ENCODE measurements at places on chromosomes 16 and 17.

DNA sequence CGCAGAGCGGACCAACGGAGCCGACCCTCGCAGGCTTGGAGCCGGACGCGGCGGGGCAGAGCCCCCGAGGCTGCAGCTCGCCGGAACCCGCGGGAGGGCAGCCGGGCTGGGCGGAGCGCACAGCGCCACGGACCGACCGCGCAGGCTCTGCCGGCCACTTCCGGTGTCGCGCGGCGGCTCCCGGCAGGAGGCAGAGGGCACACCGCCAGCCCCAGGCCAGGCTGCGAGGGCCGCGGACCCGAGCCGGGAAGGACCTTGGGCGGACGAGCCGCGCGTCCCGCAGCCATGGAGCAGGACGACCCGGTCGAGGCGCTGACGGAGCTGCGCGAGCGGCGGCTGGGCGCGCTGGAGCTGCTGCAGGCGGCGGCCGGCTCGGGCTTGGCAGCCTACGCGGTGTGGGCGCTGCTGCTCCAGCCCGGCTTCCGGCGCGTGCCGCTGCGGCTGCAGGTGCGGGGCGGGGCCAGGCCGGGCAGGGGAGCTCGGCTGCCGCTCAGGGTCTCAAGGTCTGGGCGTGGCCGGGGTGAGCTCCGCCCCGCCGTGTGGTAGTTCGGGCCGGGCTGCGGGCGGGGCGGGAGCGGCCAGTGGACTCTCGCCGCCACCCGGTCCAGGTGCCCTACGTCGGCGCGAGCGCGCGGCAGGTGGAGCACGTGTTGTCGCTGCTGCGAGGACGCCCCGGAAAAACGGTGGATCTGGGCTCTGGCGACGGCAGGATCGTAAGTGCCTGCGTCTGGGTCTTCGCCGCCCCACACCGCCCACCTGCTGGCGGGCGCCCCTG is at the start of gene ANTKMT:
Gene ANTKMT (plus strand): TSS at position 157 of the 775 bp plus-strand sequence. CDS start 129 bp downstream, at position 286.
- peaks cover 18% of the 10 kb centered on the region for H3K27me3 ChIP-seq
- no peaks in the 10 kb centered on the region for H3K36me3 ChIP-seq
- peak; percentile 67 for DNase-seq
- no peaks in the 10 kb centered on the region for H3K4me1 ChIP-seq

DNA sequence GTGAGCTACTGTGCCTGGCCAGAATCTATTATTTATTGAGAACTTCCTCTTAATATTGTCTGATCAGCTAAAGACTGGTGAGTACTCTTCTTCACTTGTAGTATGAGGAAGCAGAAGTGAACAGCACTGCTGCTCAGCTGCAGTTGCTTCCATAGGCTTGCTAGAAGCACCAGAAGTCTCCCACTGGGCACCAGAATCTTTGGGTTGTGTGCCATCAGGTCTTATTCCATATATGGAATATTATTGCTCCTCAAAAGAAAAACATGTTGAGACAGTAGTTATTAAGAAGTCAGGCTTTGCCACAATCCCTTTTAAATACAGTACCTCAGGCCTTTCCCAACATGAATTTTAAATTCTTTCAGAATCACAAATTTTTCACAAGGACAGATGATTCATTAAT is 17.2 kb downstream of the SNTB2 start:
- no peak overlapping the region for H3K4me3 ChIP-seq
- peaks cover 2% of the 10 kb centered on the region for H3K27me3 ChIP-seq
- H3K4me1 ChIP-seq, result peaks cover 6% of the 10 kb centered on the region
- no peaks in the 10 kb centered on the region for H3K36me3 ChIP-seq
- H3K27ac ChIP-seq, result no peak overlapping the region
- no peak for DNase-seq

GRCh38 chr17:49349541-49349940 is 12.5 kb downstream of the ZNF652 start:
- no peak overlapping the region for H3K27ac ChIP-seq
- no peaks in the 10 kb centered on the region for H3K27me3 ChIP-seq
- H3K36me3 ChIP-seq, result peaks cover 4% of the 10 kb centered on the region
- no peaks in the 10 kb centered on the region for H3K4me1 ChIP-seq
- H3K4me3 ChIP-seq, result no peak overlapping the region

DNA sequence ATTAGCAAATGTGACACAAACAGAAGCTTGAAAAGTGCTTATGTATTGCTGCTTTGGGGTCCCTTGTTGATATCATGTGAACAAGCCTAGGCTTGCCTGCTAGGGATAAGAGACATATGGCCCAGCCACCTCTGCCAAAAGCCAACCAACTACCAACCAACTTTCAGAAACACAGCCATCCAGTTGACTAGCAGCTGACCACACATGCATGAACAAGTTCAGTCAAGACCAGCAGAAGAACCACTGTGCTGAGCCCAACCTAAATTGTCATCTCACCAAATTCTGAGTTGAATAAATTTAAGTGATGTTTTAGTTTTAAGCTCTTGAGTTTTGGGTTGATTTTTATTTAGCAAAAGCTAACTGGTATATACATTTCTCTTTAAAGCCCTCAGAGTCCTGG is 3.5 kb downstream of the ERN2 start:
- H3K27ac ChIP-seq, result no peak overlapping the region
- peaks cover 7% of the 10 kb centered on the region for H3K27me3 ChIP-seq
- peaks cover 7% of the 10 kb centered on the region for H3K36me3 ChIP-seq
- no peak overlapping the region for H3K4me3 ChIP-seq

DNA sequence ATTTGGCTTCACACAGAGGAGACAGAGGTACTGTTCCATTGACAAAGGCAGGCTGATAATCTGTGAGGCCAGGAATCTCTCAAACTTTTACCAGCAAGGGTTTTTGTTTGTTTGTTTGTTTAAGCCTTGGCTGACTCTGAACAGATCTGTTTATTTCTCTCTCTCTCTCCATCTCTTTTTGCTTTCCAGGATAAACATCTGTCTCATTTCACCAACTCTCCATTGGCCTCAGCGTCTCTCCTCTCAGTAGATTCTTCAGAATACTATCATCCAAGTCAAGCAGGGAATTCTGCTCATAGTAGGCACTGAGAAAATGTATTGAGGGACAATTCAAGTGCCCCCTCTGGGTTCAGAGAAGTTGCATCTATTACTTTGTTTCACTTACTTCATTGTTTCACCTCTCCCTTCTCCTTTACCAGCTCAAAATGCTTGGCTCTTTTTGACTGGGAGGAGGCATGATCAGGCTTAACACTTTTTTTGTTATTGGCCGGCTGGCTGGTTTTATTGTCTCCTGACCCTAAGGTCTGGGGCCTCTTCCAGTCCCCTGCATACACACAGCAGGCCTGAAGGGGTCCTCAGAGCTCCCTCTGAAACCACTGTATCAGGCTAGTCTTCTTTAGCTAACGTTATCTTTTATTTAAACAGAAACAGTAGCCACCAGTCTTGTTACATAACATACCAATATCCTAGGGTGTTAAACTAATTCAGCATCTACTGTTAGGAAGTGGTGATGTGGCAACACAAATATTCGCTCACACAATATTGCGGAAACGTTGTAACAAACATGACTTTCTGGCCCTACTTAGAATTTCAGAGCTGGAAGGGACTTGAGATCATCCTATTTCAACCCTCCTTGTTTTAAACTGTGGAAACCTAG is 2.0 kb upstream of the YPEL2 start:
- peaks cover 9% of the 10 kb centered on the region for H3K36me3 ChIP-seq
- peak overlapping the region; percentile 65 for H3K27ac ChIP-seq
- peaks cover 55% of the 10 kb centered on the region for H3K4me1 ChIP-seq
- peak overlapping the region; percentile 85 for H3K4me3 ChIP-seq
- peak; percentile 59 for DNase-seq

DNA sequence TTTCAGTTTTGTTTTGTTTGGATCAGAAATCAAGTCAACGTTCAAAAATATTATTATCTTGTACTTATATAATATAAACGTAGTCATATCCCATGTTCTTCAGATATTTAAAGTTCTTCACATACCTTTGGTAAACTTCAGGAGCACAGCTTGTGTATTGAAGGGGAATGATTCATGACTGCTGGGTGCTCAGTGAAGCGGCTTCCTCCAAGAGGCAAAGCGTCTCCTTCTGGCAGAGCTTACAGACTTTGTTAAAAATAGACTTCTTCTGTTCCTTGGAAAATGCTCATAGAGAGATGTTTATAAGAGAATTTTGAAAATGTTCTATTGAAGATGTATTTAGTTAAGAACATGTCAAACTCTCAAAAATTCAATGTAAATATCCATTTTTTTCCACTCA is 155.6 kb upstream of the CNTNAP4 start:
- no peak for DNase-seq
- no peak overlapping the region for H3K4me3 ChIP-seq
- no peaks in the 10 kb centered on the region for H3K27me3 ChIP-seq
- no peaks in the 10 kb centered on the region for H3K4me1 ChIP-seq
- H3K27ac ChIP-seq, result no peak overlapping the region
- peaks cover 7% of the 10 kb centered on the region for H3K36me3 ChIP-seq

DNA sequence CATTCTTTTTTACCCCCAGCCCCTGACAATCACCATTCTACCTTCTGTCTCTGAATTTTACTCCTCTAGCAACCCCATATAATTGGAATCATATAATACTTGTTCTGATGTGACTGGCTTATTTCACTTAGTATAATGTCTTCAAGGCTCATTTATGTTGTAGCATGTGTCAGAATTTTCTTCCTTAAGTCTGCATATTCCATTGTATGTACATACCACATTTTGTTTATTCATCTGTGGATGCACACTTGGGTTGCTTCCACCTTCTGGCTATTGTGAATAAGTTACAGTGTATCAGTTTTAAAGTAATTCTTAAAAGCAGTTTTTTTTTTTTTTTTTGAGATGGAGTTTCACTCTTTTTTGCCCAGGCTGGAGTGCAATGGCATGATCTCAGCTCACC is 24.7 kb upstream of the PPM1E start:
- no peak for DNase-seq
- H3K27ac ChIP-seq, result no peak overlapping the region
- peaks cover 3% of the 10 kb centered on the region for H3K27me3 ChIP-seq
- H3K36me3 ChIP-seq, result no peaks in the 10 kb centered on the region

- no peak for DNase-seq
- no peaks in the 10 kb centered on the region for H3K36me3 ChIP-seq
- peaks cover 12% of the 10 kb centered on the region for H3K27me3 ChIP-seq
- no peak overlapping the region for H3K4me3 ChIP-seq
- H3K27ac ChIP-seq, result no peak overlapping the region
Observed at GRCh38 chr16:2822496-2822895, 5.5 kb downstream of the PRSS21 start.

DNA sequence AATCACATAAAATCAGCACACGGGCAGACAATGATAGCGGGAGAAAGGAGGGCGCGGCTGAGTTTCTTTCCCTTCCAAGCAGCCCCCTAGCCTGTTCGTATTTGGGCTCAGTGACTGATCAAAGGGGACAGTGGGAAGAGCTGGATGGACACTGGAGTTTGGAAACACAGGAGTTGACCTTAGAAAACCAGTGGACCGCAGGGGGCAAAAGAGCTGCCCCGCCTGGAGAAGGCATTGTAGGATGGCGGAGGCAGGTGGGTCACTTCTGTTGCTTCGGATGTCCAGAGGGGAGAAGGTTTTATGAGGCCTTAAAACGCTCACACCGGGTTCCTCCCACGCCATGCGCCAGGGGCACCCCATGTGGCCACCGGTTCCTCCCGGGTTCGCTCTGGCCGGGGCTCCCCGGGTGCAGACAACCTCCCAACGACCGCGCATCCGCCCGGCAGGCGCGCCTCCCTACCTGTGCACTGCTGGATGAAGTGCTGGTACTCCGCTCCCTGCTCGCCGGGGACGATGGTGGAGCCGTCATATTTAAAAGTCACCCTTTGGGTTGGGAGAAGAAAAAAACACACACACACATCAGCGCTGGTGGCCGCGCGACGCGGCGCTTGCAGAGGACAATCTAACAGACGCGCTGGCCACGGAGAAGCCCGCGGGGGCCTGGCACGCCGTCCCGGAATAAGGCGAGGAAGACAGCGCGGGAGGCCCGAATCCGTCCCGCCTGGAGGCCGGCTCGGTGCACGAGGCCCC is 662 bp downstream of the COTL1 start:
- H3K4me1 ChIP-seq, result peaks cover 26% of the 10 kb centered on the region
- H3K36me3 ChIP-seq, result peaks cover 12% of the 10 kb centered on the region
- peak overlapping the region; percentile 72 for H3K27ac ChIP-seq
- peak overlapping the region; percentile 93 for H3K4me3 ChIP-seq
- peaks cover 15% of the 10 kb centered on the region for H3K27me3 ChIP-seq

DNA sequence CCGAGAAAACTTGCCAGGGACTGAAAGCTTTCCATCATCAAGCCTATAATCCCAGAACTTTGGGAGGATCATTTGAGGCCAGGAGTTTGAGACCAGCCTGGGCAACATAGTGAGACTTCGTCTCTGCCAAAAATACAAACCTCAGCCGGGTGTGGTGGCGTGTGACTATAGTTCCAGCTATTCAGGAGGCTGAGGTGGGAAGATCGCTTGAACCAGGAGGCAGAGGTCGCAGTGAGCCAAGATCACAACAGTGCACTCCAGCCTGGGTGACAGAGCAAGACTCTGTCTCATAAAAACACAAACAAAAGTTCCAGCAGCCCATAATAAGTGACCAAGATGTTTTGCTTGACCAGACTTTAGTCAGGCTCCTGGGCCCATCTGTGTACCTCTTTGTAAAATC is 1.9 kb downstream of the MEAK7 start:
- no peak overlapping the region for H3K4me3 ChIP-seq
- H3K36me3 ChIP-seq, result peaks cover 6% of the 10 kb centered on the region

- H3K27ac ChIP-seq, result no peak overlapping the region
- H3K36me3 ChIP-seq, result no peaks in the 10 kb centered on the region
- peaks cover 2% of the 10 kb centered on the region for H3K27me3 ChIP-seq
Observed at GRCh38 chr16:10168258-10168657, 14.0 kb downstream of the GRIN2A start.

DNA sequence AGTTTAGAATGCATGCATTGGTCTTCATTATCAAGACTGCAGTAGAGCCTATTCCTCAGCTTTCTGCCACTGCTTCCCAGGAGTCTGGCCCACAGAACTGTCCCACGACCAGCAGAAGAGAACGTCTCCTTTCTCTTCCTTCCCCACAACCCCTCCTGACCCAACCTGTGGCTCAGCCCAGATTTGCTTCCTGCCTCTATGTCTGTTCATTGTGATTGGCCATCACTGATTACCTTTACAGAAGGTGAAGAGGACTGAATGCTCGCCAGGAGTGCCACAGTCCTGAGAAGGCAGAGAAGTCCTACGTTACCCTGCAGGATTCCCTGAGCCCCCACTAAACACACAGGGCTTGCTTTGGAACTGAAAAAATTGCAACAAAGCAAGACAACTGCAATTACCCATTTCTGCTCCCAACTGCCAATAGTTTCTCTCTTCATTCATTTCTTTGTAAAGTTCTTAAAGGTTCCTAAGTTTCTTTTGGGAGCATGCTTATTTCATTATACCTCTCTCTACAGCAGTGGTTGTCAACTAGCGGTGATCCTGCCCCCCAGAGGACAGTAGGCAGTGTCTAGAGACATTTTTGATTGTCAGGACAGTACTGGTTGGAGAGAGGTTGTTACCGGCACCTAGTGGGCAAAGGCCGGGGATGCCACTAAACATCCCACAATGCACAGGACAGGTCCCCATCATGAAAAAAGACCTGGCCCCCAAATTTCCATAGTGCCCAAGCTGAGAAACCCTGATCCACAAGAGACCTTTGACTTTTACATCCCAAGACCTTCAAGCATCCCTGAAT is 4.5 kb upstream of the NAT9 start:
- H3K36me3 ChIP-seq, result peaks cover 13% of the 10 kb centered on the region
- H3K27ac ChIP-seq, result no peak overlapping the region
- DNase-seq, result peak; percentile 29
- H3K27me3 ChIP-seq, result peaks cover 18% of the 10 kb centered on the region
- peaks cover 39% of the 10 kb centered on the region for H3K4me1 ChIP-seq

- H3K36me3 ChIP-seq, result peaks cover 40% of the 10 kb centered on the region
- no peak for DNase-seq
- peaks cover 5% of the 10 kb centered on the region for H3K4me1 ChIP-seq
- H3K27ac ChIP-seq, result no peak overlapping the region
Observed at GRCh38 chr17:5014357-5014756, 16.6 kb downstream of the KIF1C start.

GRCh38 chr17:35152421-35153140 is 5.0 kb downstream of the UNC45B start:
- H3K4me1 ChIP-seq, result peaks cover 25% of the 10 kb centered on the region
- peaks cover 3% of the 10 kb centered on the region for H3K27me3 ChIP-seq
- no peak overlapping the region for H3K4me3 ChIP-seq
- no peak overlapping the region for H3K27ac ChIP-seq
- no peak for DNase-seq
- H3K36me3 ChIP-seq, result no peaks in the 10 kb centered on the region

Measured in endothelial cell (in vitro differentiated cells).